ENCODE measurements at places on chromosomes 4 and X.

- no peak for DNase-seq
Observed at GRCh38 chr4:38149997-38150671, 189.9 kb downstream of the PTTG2 start.

DNA sequence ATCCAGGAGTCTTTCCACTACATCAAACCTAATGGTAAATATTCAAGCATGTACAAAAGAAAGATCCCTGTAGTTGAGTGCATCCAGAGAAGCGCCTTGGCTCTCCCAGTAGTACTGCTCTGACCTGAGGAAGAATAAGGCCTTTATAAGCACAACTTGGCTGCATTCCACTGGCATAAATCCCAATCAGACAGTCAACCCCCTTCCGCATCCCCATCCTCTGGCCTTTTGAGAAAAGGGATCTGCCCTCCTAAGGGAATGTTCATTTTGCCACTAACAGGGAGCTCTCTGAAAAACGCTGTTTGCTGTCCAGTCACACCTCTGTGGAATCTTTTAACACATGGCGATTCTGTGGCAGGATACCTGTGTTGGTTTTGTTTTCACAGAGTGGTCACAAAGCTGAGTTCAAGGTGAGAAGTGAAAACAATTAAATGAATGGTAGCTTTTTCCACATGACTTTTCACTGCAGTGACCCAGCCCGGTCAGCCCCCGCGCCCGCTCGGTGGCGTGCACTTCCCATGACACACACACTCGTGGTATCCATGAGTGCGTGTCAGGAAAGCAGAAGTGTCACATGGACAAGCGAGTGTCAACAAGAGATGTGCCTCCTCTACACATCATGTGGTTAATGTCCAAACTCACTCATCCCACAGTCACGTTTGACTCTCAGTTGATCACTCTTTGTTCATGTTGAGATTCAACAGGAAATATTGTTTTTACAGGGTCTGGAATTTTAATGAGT, 112.2 kb upstream of the ENPP6 start:
- DNase-seq = no peak

GRCh38 chr4:148034813-148035212, 302.9 kb downstream of the ARHGAP10 start:
- DNase-seq = no peak

GRCh38 chr4:66653937-66654336, 891.4 kb downstream of the CENPC start:
- no peak for DNase-seq

- DNase-seq = no peak
Observed at GRCh38 chr4:186758929-186759682, 35.5 kb upstream of the FAT1 start.

DNA sequence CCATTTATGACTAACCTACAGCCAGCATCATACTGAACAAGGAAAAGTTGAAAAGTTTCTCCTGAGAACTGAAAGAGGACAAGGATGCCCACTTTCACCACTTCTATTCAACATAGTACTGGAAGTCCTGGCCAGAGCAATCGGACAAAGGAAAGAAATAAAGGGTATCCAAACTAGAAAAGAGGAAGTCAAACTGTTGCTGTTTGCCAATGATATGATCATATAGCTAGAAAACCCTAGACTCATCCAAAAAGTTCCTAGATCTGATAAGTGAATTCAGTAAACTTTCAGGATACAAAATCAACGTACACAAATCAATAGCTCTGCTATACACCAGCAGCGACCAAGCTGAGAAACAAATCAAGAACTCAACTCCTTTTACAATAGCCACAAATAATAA, 64.5 kb downstream of the CENPC start:
- DNase-seq = no peak

GRCh38 chr4:108885211-108885610, 122.4 kb upstream of the ETNPPL start:
- DNase-seq = no peak

GRCh38 chr4:180281724-180282123, 1961.5 kb upstream of the TENM3 start:
- DNase-seq = no peak

DNA sequence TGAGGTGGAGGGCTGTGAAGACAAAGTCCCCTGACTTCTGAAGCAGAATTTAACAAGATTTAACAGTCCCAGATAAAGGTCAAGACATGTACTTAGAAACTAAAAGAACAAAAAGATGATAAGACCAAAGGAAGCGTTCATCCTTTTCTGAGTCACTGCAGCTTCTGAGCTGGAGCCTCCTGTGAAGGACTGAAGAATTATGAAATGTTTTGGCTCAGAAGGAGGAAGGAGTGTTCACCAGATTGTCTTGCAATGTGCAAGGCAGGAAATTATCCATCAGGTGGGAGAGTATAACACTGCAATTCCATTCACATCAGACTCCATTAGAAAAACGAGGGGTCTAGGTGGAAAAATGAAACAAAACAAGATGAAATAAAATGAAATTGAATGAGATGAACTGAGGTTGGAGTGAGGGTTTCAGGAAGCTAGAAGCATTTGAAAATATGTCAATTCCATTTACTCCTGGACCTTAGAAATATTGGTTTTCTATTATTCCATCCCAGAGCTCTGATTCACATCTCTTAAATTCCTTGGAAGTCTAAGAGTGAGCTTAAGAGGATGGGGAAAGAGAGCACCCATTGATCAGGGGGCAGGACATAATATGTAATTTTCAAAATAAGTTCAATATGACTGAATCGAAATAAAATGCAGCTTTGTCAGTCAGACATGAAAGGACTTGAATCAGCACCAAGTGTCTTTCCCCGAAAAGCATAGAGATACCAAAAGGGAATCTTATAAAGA, 186.1 kb upstream of the LNX1 start:
- DNase-seq = no peak

DNA sequence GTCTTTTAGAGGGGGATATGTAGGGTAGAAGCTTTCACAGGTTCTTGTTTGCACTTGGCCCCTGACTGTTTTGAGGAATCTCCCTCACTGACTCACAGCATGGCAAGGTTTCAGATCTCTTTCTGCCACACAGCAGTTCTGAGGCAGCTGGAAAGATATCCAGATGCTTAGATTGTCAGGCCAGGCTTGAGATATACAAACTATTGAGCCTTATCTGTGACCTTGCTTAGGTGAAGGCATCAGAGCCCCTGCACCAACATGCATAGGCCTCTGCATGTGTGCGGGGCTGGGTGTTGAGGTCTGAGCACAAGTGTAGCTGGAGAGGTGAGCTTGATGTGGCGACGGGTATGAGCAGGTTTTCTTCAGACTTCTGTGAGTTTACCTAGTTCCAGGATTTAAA, 80.9 kb upstream of the MSANTD1 start:
- DNase-seq = no peak

DNA sequence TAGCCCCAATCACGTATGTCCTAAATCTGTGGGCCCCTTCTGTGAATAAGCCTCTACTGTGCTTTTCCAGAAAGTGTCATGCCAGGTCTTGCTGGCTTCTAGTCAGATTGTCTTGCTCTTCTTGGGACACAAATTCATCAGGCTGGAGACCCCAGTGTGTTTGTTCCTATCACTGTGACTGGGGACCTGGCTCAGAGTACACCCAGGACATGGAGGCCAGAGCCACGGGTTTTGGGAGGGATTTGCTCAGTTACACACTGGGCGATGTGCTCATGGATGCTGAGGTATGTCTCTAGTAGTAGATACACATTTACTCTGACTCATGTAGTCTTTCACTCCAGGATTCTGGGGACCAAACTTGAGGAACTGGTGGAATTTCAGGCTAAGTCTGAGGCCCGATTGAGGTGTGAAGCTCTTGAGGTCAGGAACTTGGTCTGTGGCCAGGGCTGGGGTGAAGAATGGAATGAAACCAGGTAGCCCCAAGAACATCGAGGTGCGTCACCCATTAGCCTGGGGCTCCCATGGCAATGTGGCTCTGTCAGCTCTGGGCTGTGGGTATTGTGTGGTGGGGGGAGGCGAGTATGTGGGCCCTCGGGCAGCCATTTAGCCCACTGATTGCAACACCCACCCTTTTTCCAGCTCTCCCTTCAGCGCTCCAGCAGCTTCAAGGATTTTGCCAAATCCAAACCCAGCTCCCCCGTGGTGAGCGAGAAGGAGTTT, 7.7 kb downstream of the SASH3 start:
- DNase-seq = no peak

DNA sequence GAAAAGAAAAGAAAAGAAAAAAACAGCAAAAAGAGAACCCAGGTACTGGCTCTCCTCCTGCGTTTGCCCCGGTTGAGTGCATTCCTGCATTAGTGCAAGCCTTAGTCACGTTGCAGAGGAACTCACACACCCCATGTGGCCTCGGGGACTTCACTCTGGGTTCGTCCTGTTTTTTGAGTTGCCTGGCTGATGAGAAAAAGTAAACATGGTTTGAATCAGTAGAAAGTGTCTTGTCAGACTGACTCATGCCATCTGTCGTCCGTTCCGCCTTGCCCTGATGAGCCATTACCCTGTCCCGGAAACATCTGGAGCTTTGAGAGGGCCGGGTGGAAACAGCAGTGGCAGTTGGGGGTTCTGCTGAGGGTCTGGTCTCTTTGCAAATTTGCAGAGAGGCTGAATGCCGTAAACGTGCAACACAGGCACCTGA, 16.3 kb downstream of the CD99 start:
- peak; percentile 67 for DNase-seq

GRCh38 chrX:152927858-152928760, 30.2 kb downstream of the ZNF185 start:
- DNase-seq = no peak

DNA sequence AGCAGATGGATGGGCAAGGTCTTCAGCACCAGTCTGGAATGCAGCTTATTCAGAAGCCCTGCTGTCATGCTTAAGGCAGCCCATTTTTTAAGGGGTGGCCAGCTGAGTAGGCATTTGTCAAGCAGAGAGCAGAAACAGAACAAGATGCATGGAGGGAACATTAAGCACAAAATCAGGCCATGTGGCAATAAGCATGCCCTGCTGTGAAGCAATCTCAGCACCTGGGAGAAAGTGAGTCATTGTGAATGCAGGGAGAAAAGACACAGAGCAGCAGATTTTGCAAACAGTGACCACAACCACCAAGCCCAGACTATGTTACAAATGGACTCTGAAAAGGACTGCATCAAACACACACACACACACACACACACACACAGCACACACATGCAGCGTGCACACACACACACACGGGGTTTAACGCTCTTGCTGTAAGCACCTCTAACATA, 94.1 kb upstream of the GALNT7 start:
- DNase-seq = no peak

- peak; percentile 51 for DNase-seq
Observed at GRCh38 chr4:7021930-7022664, 21.1 kb upstream of the TADA2B start.

- no peak for DNase-seq
Observed at GRCh38 chr4:3424522-3425095, 17.2 kb upstream of the HGFAC start.

GRCh38 chr4:114263233-114263632, 283.8 kb upstream of the ARSJ start:
- DNase-seq = no peak

- no peak for DNase-seq
Observed at GRCh38 chr4:61462451-61463326, 262.6 kb downstream of the ADGRL3 start.

- no peak for DNase-seq
Observed at GRCh38 chrX:68699960-68700746, 52.7 kb downstream of the STARD8 start.

DNA sequence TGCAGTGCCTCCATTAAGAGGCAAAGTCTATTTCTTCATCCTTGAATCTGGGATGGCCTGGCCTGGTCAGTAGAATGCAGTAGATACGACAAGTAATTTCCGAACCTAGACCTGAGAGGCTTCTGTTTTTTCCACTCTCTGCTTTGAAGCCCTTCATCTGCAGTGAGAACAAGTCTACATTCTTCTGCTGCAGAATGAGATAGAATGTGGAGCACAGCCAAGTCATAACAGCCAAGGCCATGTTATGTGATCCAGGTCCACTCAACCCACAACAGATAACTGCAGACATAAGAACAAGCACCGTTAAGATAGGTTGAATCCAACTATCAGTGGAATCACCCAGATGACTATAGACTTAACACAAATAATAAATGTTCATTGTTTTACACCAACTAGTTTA, 1297.7 kb downstream of the C4orf33 start:
- DNase-seq = no peak

DNA sequence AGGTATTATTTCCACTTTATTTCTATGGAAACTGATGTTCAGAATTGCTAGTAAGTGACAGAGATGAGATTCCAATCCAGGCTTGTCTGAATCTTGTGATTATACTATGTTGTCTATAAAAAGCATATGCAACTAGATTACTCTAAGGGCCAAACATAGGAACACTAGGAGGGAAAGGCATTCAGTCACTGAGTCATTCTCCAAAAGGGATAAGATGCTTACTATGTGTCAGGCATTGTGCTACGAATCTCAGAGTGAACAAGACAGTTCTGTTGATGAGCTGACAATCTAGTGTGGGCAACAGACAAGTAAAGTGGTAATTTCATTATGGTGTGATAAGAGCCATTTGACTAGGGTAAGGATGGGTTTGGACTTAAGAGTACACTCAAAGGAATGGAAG, 77.2 kb downstream of the RASL11B start:
- DNase-seq = no peak

DNA sequence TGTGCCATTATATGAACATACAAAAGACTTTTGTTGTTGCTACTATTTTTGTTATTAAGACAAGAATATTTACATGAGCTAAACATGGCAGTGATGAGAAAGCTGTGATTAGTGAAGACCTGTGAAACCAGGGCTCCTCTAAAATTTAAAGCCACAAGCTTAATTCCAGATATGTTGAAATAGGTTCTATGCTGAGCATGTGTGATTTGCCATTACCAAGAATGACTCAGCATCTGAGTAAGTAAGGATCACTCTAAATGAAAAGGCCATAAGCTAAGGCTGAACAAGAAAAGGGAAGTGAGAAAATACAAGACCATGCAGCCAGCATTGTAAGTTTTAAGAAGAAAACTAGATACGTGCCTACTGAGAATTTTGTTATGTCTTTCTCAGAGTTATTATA, 75.9 kb upstream of the CAMK2D start:
- no peak for DNase-seq

- DNase-seq = no peak
Observed at GRCh38 chr4:6299875-6300274, 30.2 kb downstream of the WFS1 start.

Measured in breast epithelium (tissue), 4 donors.